Mesenchymal stem cell (in vitro differentiated cells and primary cell): ENCODE measurements at places on chromosomes 3 and 15.

GRCh38 chr3:182122779-182123178 lies 411.1 kb downstream of the SOX2 start:
- no peaks in the 10 kb centered on the region for H3K27me3 ChIP-seq
- no peak overlapping the region for H3K27ac ChIP-seq
- no peak overlapping the region for H3K4me3 ChIP-seq
- DNase-seq: no peak
- no peaks in the 10 kb centered on the region for H3K36me3 ChIP-seq

- no peaks in the 10 kb centered on the region for H3K27me3 ChIP-seq
- peaks cover 2% of the 10 kb centered on the region for H3K4me1 ChIP-seq
- H3K27ac ChIP-seq: no peak overlapping the region
- peaks cover 20% of the 10 kb centered on the region for H3K36me3 ChIP-seq
Observed at GRCh38 chr15:80507131-80507530, 102.9 kb downstream of the ARNT2 start.

DNA sequence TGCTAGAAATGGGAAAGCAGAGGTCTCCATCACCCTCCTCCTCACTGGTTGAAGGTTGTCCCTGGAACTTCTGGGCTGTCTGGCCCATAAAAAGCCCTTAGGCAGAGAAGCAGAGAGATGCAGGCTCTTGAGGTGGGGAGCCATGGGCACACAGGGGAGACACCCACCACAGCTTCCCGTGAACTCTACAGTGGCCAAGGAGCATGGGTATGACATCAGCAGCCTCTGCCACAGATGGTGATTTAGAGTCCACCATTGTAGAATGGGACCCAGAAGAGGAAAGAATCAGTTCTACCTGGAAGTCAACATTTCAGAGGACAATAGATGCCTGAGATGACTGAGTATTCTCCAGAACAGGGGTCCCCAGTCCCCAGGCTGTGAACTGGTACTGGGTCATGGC lies 105.6 kb upstream of the LRRN1 start:
- no peak overlapping the region for H3K27ac ChIP-seq
- no peaks in the 10 kb centered on the region for H3K4me1 ChIP-seq
- H3K27me3 ChIP-seq: no peaks in the 10 kb centered on the region
- no peaks in the 10 kb centered on the region for H3K36me3 ChIP-seq
- no peak overlapping the region for H3K4me3 ChIP-seq

- H3K27me3 ChIP-seq: no peaks in the 10 kb centered on the region
- no peak overlapping the region for H3K27ac ChIP-seq
- DNase-seq: no peak
Observed at GRCh38 chr15:63531586-63531985, 27.2 kb downstream of the USP3 start.

- no peak for DNase-seq
- no peaks in the 10 kb centered on the region for H3K4me1 ChIP-seq
- H3K4me3 ChIP-seq: no peak overlapping the region
- peaks cover 46% of the 10 kb centered on the region for H3K27me3 ChIP-seq
- H3K36me3 ChIP-seq: no peaks in the 10 kb centered on the region
Observed at GRCh38 chr15:60121845-60122244, 117.7 kb downstream of the FOXB1 start.

DNA sequence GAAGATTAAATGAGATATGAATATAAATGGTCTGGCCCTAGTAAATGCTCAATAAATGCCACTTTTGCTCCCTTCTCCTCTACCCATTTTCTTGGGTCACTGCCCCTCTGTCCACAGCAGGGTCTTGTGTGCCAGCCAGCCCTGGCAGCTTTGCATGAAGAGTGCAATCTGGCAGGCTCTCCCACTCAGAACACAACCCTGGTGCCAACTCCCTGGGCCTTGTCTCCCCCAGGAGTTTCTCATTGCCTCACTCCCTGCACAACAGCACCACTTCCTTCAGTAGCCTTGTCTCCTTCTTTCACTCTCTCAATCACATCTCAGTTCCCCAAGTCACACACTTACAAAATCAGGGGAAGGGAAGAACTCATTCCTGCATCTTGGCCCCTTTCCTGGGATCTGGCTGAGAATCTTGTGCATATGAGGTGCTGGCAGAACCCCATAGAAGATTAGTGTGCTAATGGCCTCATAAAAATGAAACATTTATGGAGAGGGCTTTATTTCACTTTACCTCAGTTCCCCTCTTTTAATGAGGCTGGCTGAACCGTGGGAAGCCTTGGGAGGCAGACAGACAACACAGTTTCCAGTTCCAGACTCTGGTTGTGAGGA lies 445.9 kb upstream of the PROK2 start:
- H3K27ac ChIP-seq: no peak overlapping the region
- no peak for DNase-seq
- H3K27me3 ChIP-seq: peaks cover 23% of the 10 kb centered on the region
- no peaks in the 10 kb centered on the region for H3K36me3 ChIP-seq
- H3K4me1 ChIP-seq: no peaks in the 10 kb centered on the region

GRCh38 chr15:81182756-81183438 lies 13.8 kb upstream of the IL16 start:
- no peaks in the 10 kb centered on the region for H3K27me3 ChIP-seq
- H3K4me3 ChIP-seq: no peak overlapping the region
- H3K4me1 ChIP-seq: no peaks in the 10 kb centered on the region
- no peak for DNase-seq
- H3K27ac ChIP-seq: no peak overlapping the region
- H3K36me3 ChIP-seq: no peaks in the 10 kb centered on the region

GRCh38 chr15:90912770-90913075 lies 9.6 kb downstream of the MAN2A2 start:
- peaks cover 64% of the 10 kb centered on the region for H3K36me3 ChIP-seq
- H3K27ac ChIP-seq: no peak overlapping the region
- no peak for DNase-seq
- H3K4me1 ChIP-seq: peaks cover 17% of the 10 kb centered on the region

DNA sequence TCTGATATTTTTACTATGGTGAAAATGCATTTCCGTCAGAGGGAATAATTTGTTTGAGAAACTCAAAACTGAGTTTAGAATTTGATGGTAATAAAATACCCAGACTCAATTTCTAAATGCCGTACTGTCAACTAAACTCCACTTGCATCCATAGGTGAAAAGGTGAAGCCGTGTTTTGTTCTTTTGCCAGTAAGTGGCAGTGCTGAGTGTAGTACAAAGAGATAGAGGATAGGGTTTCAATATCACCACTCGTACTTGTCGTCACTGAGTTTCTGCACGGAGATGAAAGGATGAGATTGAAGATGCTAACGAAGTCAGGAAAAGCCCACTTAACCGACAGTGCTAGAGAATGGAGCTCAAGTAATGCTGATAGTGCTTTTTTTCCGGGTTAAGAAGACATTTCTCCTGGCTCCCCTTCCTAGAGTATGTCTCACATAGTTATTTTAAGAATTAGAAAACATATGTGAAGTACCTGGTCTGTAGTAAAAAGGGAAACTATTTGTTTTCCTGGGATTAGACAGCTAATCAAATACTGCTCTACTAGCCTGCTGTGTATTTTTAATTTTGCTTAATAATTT lies 345.1 kb downstream of the IL5RA start:
- no peaks in the 10 kb centered on the region for H3K36me3 ChIP-seq
- H3K4me3 ChIP-seq: no peak overlapping the region
- H3K27ac ChIP-seq: no peak overlapping the region
- no peaks in the 10 kb centered on the region for H3K4me1 ChIP-seq
- H3K27me3 ChIP-seq: no peaks in the 10 kb centered on the region

- H3K4me1 ChIP-seq: peaks cover 7% of the 10 kb centered on the region
- no peak overlapping the region for H3K4me3 ChIP-seq
- DNase-seq: peak; percentile 19
- peaks cover 34% of the 10 kb centered on the region for H3K27me3 ChIP-seq
- no peak overlapping the region for H3K27ac ChIP-seq
Observed at GRCh38 chr15:88702983-88703382, 64.2 kb downstream of the ISG20 start.

- H3K4me3 ChIP-seq: no peak overlapping the region
- H3K4me1 ChIP-seq: no peaks in the 10 kb centered on the region
- no peaks in the 10 kb centered on the region for H3K27me3 ChIP-seq
- no peak overlapping the region for H3K27ac ChIP-seq
- H3K36me3 ChIP-seq: no peaks in the 10 kb centered on the region
- DNase-seq: no peak
Observed at GRCh38 chr3:5299161-5299560, 111.7 kb downstream of the EDEM1 start.

GRCh38 chr15:56786966-56787365 lies 53.7 kb upstream of the ZNF280D start:
- no peaks in the 10 kb centered on the region for H3K36me3 ChIP-seq
- H3K4me1 ChIP-seq: no peaks in the 10 kb centered on the region
- no peaks in the 10 kb centered on the region for H3K27me3 ChIP-seq
- DNase-seq: no peak

GRCh38 chr15:64763874-64764273 lies 11.5 kb downstream of the RBPMS2 start:
- no peak for DNase-seq
- peaks cover 5% of the 10 kb centered on the region for H3K36me3 ChIP-seq
- H3K4me1 ChIP-seq: peaks cover 4% of the 10 kb centered on the region
- H3K27me3 ChIP-seq: no peaks in the 10 kb centered on the region

DNA sequence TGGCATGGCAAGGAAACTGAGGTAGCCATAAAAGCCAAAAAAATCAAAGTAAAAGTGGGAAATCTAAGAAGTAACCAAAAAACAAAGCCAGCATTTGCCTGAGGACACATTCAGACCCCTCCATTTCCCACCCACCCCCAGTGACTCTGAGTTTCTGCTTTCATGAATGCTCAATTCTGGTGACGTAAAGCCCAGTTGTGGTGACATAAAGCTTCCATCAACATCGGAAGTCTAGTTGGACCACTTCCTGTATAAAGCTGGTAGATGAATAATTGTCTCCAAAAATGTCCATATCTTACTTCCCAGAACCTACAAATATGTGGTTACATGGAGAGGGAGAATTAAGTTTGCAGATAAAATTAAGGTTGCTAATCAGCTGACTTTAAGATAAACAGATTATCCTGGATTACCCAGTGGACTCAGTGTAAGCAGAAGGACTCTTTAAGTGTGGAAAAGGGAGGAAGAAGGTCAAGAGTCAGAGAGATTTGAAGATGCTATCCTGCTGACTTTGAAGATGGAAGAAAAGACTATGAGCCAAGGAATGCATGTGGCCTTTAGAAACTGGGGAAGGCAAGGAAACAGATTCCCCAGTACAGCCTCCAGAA lies 62.0 kb upstream of the ST3GAL6 start:
- no peak for DNase-seq
- H3K4me3 ChIP-seq: no peak overlapping the region
- no peak overlapping the region for H3K27ac ChIP-seq

GRCh38 chr15:89111961-89112340 lies 23.7 kb downstream of the ABHD2 start:
- no peak overlapping the region for H3K4me3 ChIP-seq
- H3K36me3 ChIP-seq: peaks cover 66% of the 10 kb centered on the region
- peaks cover 7% of the 10 kb centered on the region for H3K4me1 ChIP-seq
- no peaks in the 10 kb centered on the region for H3K27me3 ChIP-seq
- no peak overlapping the region for H3K27ac ChIP-seq

DNA sequence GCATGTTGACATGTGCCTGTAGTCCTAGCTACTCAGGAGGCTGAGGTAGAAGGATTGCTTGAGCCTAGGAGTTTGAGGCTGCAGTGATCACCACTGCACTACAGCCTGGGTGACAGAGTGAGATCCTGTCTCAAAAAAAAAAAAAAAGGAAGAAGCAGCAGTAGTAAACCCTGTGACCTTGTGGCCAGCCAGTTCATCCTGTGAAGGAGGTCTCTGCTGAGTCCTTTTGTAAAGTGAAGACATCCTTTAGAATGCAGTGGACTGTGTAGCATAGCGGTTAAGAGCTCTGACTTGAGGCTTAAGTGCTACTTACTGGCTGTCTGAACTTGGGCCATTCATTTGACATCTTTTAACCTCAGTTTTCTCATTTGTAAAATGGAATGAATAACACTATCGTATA lies 8.3 kb downstream of the EXOSC7 start:
- DNase-seq: no peak
- peaks cover 7% of the 10 kb centered on the region for H3K36me3 ChIP-seq
- H3K27me3 ChIP-seq: no peaks in the 10 kb centered on the region
- no peak overlapping the region for H3K4me3 ChIP-seq

GRCh38 chr15:79023918-79024317 lies 66.7 kb downstream of the RASGRF1 start:
- no peak overlapping the region for H3K4me3 ChIP-seq
- H3K27me3 ChIP-seq: peaks cover 27% of the 10 kb centered on the region
- no peaks in the 10 kb centered on the region for H3K4me1 ChIP-seq
- no peaks in the 10 kb centered on the region for H3K36me3 ChIP-seq

GRCh38 chr3:43411429-43411828 lies 125.1 kb downstream of the SNRK start:
- no peak for DNase-seq
- H3K27me3 ChIP-seq: no peaks in the 10 kb centered on the region
- H3K4me1 ChIP-seq: peaks cover 1% of the 10 kb centered on the region
- H3K36me3 ChIP-seq: no peaks in the 10 kb centered on the region

- no peak overlapping the region for H3K27ac ChIP-seq
- no peak for DNase-seq
- H3K4me1 ChIP-seq: no peaks in the 10 kb centered on the region
- H3K27me3 ChIP-seq: no peaks in the 10 kb centered on the region
Observed at GRCh38 chr3:15382405-15382923, 44.9 kb downstream of the METTL6 start.

- H3K27me3 ChIP-seq: no peaks in the 10 kb centered on the region
- peak overlapping the region; percentile 84 for H3K27ac ChIP-seq
- H3K4me3 ChIP-seq: peak overlapping the region; percentile 98
- H3K4me1 ChIP-seq: peaks cover 3% of the 10 kb centered on the region
- H3K36me3 ChIP-seq: no peaks in the 10 kb centered on the region
Observed at GRCh38 chr15:68278595-68279405, 1.3 kb downstream of the FEM1B start.

DNA sequence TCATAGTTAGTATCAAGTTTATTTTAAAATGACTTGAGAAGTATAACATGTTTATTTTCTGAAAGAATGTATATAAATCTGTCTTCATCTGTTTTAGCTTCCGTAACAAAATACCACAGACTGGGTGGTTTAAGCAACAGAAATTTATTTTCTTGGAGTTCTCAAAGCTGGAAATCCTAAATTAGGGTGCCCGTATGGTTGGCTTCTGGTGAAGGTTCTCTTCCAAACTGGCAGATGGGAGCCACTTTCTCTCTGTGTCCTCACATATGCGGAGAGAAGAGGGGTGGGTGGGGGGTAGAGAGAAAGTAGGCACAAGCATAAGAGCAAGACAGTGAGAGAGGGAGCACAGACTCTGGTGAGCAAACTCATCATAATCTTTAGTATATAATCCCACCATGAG lies 142.3 kb downstream of the ZIC1 start:
- no peaks in the 10 kb centered on the region for H3K4me1 ChIP-seq
- H3K27me3 ChIP-seq: no peaks in the 10 kb centered on the region
- H3K36me3 ChIP-seq: no peaks in the 10 kb centered on the region
- no peak for DNase-seq
- H3K27ac ChIP-seq: no peak overlapping the region

GRCh38 chr15:44319385-44319784 lies 30.9 kb downstream of the GOLM2 start:
- no peak overlapping the region for H3K4me3 ChIP-seq
- H3K4me1 ChIP-seq: peaks cover 2% of the 10 kb centered on the region
- no peak for DNase-seq
- no peaks in the 10 kb centered on the region for H3K36me3 ChIP-seq
- no peak overlapping the region for H3K27ac ChIP-seq

- DNase-seq: no peak
- H3K27ac ChIP-seq: no peak overlapping the region
- no peaks in the 10 kb centered on the region for H3K36me3 ChIP-seq
Observed at GRCh38 chr15:62899090-62899493, 143.5 kb upstream of the TPM1 start.
